ENCODE measurements at places on chromosomes 7 and 10.
A peak's percentile ranks its signal among the peaks of the same experiment; 100 is the strongest.

GRCh38 chr7:104362756-104363155, 34.4 kb downstream of the LHFPL3 start:
- no peak for DNase-seq

- DNase-seq, result no peak
These were observed 236.1 kb downstream of the PTPRN2 start for GRCh38 chr7:158351481-158351880.

DNA sequence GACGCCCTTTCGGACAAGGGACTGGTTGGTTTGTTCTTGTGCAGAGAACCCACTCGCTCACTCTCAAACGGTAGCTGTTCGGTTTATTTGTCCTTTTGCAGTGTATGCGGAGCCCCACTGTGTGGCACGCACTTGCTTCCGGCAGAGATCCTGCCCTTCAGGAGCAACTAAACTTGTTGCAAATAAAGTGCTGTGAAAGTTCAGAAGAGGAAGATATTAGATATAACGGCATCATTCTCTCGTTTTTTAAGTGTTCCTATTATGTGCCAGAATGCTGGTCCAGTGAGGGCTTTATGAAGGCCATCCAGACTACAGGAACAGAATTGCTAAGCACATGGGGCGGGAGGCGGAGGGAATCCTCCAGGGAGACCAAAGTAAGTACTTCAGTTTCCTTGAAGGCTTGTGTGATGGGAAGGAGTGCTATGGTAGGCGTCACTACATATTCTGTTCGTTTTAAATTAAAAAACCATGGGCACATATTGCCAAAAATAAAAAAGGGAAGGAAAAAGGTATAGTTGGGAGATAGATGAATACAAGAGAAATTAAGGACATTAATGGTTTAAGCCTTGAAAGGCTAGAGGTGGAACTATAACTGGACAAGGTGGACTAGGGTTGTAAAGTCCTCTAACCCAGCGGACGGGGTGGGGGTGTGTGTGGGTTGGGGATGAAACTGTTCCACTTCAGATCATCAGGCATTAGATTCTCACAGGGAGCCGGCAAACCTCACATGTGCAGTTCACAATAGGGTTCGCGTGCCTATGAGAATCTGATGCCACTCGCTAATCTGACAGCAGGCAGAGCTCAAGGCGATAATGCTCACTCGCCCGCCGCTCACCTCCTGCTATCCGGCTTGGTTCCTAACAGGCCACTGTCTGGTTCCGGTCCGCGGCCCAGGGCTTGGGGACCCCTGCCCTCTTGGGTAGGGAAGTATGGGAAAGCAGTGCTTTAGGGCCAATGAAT, 704 bp upstream of the ERLIN1 start:
- peak; percentile 65 for DNase-seq

GRCh38 chr7:157816086-157816485, 479.3 kb downstream of the DNAJB6 start:
- no peak for DNase-seq

DNA sequence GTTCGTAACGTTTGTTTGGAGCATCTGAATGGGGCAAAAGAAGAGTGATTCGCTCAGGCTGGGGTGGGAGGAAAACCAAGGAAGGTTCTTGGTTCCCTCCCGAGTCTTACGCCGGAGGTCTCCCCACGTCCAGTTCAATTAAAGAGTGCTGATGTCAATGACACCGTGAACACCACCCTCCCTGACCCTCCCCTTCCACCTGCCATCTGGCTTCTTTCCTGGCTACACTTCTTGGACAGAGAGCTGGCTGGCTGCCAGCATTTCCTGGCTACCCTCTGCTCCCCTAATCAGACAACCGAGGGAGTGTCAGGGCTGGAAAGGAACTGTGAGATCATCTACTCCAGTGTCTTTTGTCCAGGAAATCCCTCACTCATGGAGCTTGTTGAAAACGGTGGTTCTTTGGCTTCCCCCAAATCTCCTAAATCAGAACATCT, 24.1 kb upstream of the FFAR4 start:
- peak; percentile 34 for DNase-seq

DNA sequence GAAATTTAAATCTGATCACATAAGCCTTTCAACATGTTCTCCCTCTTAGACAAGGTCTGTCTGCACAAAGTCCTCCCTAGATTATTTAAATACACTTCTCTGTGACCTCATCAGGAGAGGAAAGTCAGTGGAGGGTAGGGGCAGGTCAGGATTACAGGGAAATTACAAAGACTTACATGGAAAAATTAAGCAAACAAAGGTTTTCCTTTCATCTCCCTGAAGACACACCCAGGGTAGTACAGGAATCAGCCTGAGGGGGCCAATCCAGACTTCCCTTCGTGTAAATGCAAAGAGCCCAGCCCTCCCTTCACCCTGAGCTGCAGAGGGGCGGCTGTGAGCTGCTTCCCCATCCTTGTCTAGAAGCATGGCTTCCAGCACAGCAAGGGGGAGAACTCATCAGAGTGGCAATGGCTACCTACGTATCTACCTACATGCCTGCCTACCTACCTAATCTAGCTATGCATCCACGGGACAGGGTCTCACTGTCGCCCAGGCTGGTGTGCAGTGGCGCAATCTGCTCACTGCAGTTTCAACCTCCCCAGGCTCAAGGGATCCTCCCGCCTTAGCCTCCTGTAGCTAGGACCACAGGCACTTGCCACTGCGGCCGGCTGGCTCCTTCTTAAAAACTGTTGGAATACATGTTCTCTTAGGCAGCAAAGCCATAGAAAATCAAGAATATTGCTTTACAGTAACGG, 33.2 kb downstream of the PITRM1 start:
- DNase-seq, result no peak

DNA sequence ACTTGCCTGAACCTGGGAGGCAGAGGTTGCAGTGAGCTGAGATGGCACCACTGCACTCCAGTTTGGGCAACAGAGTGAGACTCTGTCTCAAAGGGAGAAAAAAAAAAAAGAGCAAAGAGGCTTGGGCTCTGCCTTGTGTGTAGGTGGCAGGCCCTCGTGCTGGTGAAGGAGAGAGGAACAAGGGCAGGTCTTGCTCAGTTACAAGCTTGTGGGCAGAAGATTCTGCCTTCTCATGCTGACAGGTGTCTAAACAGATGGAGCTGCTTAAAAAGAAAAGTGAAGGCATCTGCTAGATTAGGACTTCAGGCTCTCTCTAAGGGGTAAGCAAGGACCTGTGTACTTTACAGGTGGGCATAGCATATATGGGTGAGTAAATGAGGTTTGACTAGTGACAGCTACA, 65.5 kb upstream of the TRIM8 start:
- DNase-seq, result no peak

- no peak for DNase-seq
These were observed 41.0 kb upstream of the C10orf120 start for GRCh38 chr10:122740640-122741039.

- no peak for DNase-seq
These were observed 1075.4 kb upstream of the POT1 start for GRCh38 chr7:126005064-126005463.

GRCh38 chr10:97445357-97445721, 467 bp downstream of the EXOSC1 start:
- DNase-seq, result no peak

DNA sequence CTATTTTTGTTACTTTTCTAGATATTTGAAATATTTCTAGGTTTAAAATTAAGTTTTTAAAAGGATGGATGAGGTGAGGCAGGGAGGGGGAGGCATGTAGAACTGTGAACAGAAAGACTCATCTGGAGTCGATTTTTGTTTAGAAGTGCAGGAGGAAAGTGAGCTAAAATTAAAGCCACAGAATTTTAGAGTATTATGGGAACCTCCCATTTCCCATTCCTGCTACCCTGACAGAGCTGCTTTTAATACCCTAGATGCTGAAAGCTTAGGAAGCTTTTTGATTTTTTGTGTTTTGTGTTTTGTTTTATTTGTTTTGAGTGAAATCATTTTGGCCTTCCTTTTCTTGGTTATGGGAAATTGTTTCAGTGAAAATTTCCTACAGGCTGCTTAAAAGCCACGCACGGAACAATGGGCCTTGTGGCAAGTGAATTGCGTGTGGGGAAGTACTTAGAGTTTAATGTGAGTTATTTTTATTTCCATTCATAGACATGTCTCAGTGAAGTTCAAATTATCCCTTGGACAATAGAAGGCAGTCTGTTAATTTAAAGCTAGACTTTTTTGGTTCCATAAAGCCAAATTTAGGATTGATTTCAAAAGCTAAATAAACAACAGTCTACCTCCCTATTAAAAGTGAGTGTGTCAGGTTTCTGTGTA, 102.0 kb upstream of the HDAC9 start:
- peak; percentile 11 for DNase-seq

- no peak for DNase-seq
These were observed 36.7 kb upstream of the UBE2H start for GRCh38 chr7:129989466-129989865.

- no peak for DNase-seq
These were observed 14.0 kb upstream of the NUB1 start for GRCh38 chr7:151327659-151328058.

Data from AG08395 (cell line).